ENCODE measurements at places on chromosomes 3 and 15. TPM values are rescaled to one million over a fixed set of nuclear protein-coding genes. Genes with fewer than 3 reads are reported as not detected.

The FAM81A gene
- polyA plus RNA-seq: 0.97 TPM

The ZPLD1 gene
- polyA plus RNA-seq: 0.82 TPM

The IL17RD gene
- 5.4 TPM for polyA plus RNA-seq

The GOLGA8Q gene
- not detected for polyA plus RNA-seq

The CASR gene
- not detected for polyA plus RNA-seq

Measured in mammary epithelial cell (primary cell).